ENCODE measurements at places on chromosomes 13 and 19.

DNA sequence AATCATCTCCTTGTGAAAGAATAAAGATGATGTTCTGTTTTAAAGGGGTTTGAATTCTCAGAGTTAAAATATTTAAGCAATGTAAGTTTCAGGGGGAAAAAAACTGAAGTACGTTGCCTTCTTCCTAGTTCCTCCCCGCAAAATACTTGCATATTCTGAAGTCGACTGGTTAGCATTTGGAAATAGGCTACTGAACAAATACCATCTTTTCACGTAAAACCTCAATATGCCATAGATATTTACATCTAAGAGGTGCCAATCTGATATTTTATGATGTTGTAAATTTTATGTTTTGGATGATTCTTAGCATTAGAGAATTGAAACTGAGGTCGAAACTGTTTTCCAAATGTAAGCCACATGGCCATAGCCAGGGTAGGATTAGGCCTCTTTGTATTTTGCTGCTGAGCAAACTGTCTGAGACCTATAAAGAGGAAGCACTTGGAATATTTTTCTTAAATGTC lies 138.3 kb downstream of the FLT1 start:
- DNase-seq: no peak

DNA sequence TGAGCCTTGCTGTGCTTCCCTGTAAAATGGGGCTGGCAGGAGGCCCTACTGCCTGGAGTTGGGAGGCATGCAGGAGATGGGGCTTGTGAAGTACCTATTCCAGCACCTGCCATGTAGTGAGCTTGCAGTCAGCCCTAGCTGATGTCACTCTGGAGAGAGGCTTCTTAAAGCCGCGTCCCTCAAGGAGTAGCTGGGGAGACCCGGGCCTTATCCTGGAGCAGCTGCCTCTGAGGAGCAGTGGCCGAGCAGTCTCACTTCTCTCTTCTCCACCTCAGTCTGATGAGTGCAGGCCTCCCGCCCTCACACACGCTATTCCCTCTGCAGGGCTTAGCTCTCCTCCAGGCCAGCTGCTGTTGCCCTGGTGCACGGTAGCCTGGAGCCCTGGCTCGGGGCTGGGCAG lies 18.0 kb downstream of the CLASRP start:
- no peak for DNase-seq

- DNase-seq: no peak
Observed at GRCh38 chr13:78816154-78816553, 157.2 kb upstream of the OBI1 start.

DNA sequence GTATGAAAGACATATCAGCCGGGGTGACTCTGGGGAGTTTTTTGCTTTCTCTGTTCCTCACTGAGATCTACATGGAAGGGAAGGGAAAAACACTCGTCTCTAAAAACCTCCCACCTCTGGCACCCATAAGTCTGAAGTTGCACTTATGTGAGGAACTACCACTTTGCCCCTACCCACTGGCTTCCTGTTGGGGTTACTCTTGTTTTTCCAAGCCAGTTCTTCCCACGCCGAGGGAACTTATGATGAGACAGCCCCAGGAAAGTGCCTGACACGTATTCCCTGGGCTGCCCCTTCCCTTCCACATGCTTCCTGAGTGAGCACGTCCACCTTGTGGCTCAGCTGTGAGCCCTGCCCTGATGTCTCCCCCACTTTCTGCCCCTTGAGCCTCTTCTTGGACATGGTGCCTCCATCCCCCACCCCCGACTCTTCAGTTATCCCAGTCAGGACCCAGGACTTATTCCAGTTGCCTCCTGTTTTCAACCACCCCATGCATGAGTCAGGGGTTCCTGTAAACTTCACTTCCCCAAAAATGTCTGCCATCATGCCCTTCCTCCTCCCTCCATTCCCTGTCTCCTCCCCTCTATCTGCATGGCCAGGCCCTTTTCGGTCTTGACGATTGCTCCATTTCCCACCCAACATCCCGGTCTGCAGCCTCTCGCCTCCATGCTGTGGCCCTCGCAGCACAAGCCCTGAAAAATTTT lies 5.1 kb upstream of the SIGLEC7 start:
- DNase-seq: no peak

DNA sequence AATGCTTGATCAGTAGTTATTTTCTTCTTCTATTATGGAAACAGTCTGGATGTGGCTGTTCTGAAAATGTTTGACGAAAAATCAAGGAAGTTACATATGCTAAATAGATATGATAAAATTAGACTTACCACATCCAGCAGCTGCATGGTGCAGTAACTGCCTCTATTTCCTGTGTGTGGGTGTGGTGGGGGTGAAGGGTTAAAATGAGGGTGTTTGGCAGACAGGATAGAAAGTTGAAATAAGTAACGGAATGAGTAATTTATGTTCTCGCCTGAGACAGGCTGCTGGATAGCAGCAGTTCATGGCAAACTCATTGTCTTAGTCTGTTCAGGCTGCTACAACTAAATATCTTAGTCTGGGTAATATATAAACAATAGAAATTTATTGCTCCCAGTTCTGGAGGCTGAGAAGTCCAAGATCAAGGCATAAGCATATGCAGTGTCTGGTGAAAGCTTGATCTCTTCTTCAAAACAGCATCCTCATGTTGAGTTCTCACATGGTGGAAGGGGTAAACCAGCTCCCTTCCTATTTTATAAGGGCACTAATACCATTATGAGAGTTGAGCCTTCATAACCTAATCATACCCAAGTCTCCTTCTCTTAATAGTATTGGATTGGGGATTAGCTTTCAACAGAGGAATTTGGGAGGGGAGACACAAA lies 1248.9 kb downstream of the SLITRK5 start:
- DNase-seq: no peak

DNA sequence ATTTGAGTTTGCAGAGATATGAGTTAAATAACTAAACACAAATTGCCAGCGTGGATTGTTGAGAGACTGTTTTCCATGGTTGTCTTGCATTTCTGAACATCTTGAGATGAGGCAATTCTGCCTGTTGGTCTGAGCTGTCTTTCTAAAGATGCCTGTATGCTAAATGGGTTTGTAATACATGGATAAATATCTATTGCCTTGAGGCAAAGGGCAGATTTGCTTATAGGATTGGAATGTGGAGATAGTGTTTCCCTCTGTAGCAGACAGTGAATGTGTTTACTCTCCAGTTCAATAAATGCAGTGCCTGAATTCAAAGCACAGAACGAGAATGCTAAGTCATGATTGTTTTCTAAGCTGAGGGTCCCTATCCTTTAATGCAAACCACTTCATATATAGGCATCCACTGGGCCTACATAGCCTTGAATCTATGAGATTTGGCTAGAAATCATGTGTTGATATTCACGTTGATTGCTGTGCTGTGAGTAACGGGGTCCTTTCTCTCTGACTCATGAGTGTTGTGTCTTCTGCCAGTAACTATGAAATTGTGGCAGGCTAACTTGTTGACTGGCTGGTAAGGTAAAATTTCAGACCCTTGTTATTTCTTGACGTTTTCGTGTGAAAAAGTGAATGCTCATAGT lies 2554.8 kb downstream of the PCDH9 start:
- DNase-seq: no peak

DNA sequence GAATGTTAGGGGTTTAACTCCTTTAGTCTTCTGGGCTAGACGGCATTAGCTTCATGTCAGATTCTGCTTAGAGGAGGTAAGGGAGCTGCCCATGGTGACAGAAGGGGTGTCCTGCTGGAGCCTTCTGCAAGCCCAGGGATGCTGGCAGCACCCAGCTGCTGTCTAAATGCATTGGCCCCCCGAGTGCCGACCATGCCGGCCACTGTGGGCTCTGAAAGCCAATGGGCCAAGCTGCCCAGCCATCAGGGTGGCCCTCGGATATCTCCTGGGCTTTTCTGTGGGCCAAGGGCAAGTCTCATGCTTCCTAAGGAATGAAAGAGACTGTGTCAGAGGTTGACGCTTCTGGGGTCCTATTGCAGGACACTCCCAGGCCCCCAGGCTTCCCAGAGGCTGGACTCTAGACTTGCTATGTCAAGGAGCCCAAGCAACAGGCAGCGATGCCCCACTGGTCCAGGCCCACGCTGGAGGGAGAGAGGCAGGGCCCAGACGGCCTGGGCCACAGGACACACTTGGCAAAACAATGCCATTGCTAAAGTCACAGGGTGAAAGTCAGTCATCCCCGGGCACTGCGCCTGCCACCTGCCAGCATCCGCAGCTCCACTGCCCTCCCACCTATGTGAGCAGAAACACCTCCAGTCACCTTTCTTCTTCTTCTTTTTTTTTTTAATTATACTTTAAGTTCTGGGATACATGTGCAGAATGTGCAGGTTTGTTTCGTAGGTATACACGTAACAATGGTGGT lies 160.2 kb upstream of the GPR12 start:
- DNase-seq: no peak

DNA sequence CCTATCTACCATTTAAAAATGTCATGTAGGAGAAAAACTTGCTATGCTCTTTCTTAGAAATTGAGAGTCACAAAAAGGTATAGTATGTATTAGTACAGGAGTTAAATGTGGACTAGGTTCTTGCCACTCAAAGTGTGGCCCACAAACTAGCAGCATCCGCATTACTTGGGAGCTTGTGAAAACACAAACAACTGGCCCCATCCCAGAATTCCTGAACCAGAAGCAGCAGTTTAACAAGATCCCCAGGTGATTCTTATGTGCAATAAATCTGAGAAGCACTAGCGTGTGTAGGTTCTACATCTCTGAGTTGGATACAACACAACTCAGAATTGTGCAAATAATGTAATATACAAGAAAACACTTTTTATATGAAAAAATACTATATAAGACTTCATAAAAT lies 325.9 kb downstream of the DCT start:
- DNase-seq: no peak

DNA sequence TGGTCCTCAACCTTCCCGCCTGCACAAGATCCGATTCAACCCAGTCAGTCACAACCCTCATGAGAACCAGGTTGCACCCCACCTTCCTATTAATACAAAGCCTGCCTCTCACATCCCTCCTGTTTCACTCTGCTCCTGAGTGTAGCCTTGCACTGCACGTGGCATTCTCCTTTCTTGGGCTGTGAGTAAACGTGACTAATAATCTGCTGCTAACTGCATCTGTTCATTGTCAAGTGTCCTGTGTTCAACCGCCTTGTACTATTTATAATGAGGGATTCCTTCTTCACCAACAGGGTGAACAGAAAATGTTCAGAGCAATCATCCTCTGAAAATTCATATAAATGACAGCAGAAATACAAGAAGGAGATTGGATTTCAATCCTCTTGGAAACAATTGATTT lies 1608.2 kb downstream of the SLITRK5 start:
- DNase-seq: no peak
